Activated naive CD8-positive, alpha-beta T cell treated with anti-CD3 and anti-CD28 coated beads for 36 hours (primary cell): ENCODE measurements at places on chromosomes 11 and 22. TPM values are rescaled to one million over a fixed set of nuclear protein-coding genes. Genes with fewer than 3 reads are reported as not detected.

- H3K4me3 ChIP-seq = no peak overlapping the region
- H3K27me3 ChIP-seq = peaks cover 7% of the 10 kb centered on the region
- H3K36me3 ChIP-seq = no peaks in the 10 kb centered on the region
- no peak overlapping the region for H3K27ac ChIP-seq
- DNase-seq = no peak
Observed at GRCh38 chr11:48261600-48261999, 2.1 kb upstream of the OR4X1 start.

DNA sequence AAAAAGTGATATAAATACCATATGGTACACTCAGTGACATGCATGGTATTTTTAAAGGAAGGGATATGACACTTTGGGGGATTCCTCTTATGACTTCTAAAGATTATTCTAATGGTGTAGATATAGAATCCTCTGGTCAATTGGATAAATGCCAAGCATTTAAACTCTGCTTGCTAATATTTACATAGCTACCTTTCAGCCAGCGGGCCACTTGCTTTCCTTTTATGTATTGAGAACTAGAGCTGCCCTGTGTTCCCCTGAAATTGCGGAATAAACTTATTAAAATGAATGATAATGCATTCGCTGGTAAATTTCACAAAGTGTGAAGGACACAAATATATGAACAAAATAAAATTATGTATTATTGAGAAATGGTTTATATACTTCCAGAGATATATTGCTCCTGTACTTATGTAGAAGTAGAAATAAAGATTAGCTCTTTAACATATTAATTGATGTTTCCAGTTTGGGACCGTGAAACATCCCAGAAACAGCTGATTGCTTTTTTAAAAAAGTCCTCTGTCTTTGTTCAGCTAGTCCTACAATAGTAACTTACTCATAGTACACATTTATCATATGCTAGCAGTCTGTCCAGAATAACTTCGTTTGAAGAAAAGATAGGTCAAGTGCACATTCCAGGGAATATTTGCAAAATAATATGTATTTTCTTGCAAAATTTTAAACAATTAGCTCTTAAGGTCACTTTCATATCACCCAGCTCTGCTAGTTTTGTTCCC lies 40.1 kb upstream of the CARD18 start:
- H3K27ac ChIP-seq = no peak overlapping the region
- no peak for DNase-seq
- H3K4me1 ChIP-seq = no peaks in the 10 kb centered on the region
- H3K27me3 ChIP-seq = peaks cover 12% of the 10 kb centered on the region
- no peaks in the 10 kb centered on the region for H3K36me3 ChIP-seq
- H3K4me3 ChIP-seq = no peak overlapping the region

LRRC74B gene
- not detected for total RNA-seq

DNA sequence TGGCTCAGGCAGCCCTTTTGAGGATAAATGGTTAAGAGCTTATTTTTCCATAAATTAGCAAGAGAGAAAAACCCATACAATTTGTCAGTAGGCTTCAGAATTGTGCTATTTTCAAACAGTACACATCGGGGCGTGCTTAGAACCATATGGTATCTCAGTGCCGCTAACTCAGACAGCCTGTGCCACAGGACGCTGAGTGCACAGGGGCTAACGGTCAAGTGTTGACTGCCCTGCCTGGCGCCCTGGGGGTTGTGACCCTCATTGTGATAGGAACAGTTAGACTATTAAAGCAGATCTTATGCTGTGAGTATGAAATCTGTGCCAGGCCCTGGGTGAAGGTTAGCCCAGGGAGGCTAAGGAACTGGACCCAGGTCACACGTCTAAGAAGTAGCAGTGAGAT lies 1519.7 kb downstream of the BRD1 start:
- DNase-seq = no peak
- H3K36me3 ChIP-seq = no peaks in the 10 kb centered on the region
- no peaks in the 10 kb centered on the region for H3K4me1 ChIP-seq
- H3K4me3 ChIP-seq = no peak overlapping the region

TSSK2 gene
- not detected for total RNA-seq

PLAAT5 gene
- total RNA-seq = 0.18 TPM

KCNA4 gene
- not detected for total RNA-seq

DNA sequence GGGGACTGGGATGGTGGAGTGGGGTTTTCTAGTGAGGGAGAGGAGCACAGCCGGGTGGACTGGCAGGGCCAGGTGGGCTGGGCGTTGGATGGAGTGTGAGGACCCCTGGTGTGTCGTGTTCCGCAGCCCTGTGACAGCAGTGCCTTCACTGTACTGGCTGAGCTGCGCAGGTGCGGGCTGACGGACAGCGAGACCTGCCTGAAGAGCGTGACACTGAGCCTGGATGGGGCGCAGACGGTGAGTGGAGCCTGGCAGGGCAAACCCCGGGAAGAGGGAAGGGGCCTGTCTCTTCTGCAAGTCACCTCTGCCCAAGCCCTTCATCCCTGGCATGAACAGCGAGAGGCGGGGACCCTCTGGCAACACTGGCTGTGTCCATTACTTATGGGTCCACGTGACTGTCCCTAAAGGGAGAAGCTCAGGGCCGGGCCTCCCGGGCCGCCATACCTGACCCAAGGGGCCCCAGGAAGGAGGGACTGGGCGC lies 10.0 kb downstream of the MUC5AC start:
- no peak overlapping the region for H3K27ac ChIP-seq
- no peaks in the 10 kb centered on the region for H3K27me3 ChIP-seq
- no peaks in the 10 kb centered on the region for H3K4me1 ChIP-seq
- H3K36me3 ChIP-seq = no peaks in the 10 kb centered on the region
- no peak for DNase-seq
- no peak overlapping the region for H3K4me3 ChIP-seq

- H3K27ac ChIP-seq = no peak overlapping the region
- H3K36me3 ChIP-seq = peaks cover 13% of the 10 kb centered on the region
- DNase-seq = no peak
- peaks cover 5% of the 10 kb centered on the region for H3K27me3 ChIP-seq
- no peaks in the 10 kb centered on the region for H3K4me1 ChIP-seq
- no peak overlapping the region for H3K4me3 ChIP-seq
Observed at GRCh38 chr11:64000740-64001483, 14.7 kb downstream of the OTUB1 start.

GRCh38 chr11:10631761-10632160 lies 61.8 kb downstream of the IRAG1 start:
- H3K27ac ChIP-seq = no peak overlapping the region
- peaks cover 6% of the 10 kb centered on the region for H3K4me1 ChIP-seq
- no peaks in the 10 kb centered on the region for H3K27me3 ChIP-seq

DNA sequence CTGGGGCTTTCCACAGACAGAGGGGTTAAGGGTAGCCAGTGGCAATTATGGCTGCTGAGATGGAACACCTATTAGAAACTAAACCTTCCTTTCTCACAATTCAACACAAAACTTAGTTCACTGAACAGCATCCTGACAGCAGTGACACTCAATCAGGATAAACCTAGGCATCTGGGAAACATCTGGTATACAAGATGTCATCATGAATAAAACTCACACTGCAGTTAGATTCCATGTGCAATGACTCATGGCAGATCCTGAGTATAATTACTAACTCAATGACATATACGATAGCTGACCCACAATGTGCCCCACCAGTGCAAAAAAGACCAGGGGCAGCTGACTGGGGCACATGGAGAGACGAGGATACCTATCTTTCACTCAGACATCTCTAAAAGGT lies 17.7 kb downstream of the RBFOX2 start:
- H3K4me3 ChIP-seq = no peak overlapping the region
- peaks cover 9% of the 10 kb centered on the region for H3K27me3 ChIP-seq
- H3K36me3 ChIP-seq = no peaks in the 10 kb centered on the region
- H3K27ac ChIP-seq = no peak overlapping the region

ARHGEF17 gene
- 0.08 TPM for total RNA-seq

GRCh38 chr22:47445716-47446290 lies 683.4 kb downstream of the TBC1D22A start:
- H3K27me3 ChIP-seq = peaks cover 4% of the 10 kb centered on the region
- no peak for DNase-seq
- no peaks in the 10 kb centered on the region for H3K4me1 ChIP-seq
- no peaks in the 10 kb centered on the region for H3K36me3 ChIP-seq
- no peak overlapping the region for H3K27ac ChIP-seq
- no peak overlapping the region for H3K4me3 ChIP-seq

DNA sequence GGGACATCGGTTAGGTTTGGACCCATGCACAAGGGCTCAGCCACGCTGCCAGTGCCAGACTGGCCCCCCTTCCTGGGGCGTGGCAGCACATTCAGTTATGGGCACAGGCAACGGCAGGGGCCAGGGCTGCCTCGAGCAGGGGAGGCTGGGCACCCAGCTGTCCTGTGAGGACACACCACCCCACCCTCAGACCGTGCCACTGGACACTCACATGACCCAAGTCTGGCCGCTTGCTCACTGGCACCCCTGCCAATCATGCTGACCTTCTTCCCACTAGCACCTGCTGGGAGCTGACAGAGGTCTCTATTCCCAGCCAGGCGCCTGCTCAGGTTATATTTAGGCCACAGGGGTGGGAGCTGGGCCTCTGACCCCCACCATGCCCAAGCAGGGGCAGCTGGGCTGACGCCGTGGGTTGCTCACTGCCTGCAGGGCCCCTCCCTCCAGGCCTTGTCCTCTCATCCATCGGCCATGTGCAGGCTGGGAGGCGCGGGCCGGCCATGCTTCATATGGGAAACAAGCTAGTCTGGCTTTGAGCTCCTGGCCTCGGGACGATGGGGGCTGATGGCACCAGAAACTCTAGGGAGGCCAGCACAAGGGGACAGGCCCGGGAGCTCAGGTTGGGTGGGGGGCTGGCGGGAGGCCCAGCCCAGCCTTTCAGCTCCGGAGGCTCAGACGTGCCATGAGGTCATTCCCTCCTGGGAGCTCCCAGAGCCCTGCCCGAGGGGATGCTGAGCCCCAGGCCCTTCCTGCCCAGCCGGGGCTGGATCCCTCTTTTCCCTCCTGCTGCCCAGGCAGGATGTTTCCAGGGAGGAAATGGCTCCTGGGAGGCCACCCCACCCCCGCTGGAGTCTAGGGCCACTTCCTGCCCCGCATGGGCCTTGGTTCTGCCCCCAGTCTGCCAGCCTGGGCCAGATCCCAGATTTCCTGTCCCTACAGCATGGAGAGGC lies 15.2 kb upstream of the TBX1 start:
- no peaks in the 10 kb centered on the region for H3K27me3 ChIP-seq
- DNase-seq = no peak
- no peak overlapping the region for H3K4me3 ChIP-seq
- no peaks in the 10 kb centered on the region for H3K4me1 ChIP-seq

GRCh38 chr11:11324090-11324489 lies 29.0 kb downstream of the CSNK2A3 start:
- H3K4me1 ChIP-seq = no peaks in the 10 kb centered on the region
- no peak overlapping the region for H3K4me3 ChIP-seq
- no peaks in the 10 kb centered on the region for H3K27me3 ChIP-seq
- no peak overlapping the region for H3K27ac ChIP-seq
- DNase-seq = no peak
- peaks cover 15% of the 10 kb centered on the region for H3K36me3 ChIP-seq
